Stimulated activated CD8-positive, alpha-beta memory T cell treated with anti-CD3 and anti-CD28 coated beads, Interleukin-2, amount 100 ng/mL, for 1 hour (primary cell): ENCODE measurements at places on chromosomes 12 and 14.

GRCh38 chr12:109124878-109125648, 8.7 kb downstream of the ACACB start:
- DNase-seq = no peak

GRCh38 chr12:17372508-17372907, 717.5 kb downstream of the RERGL start:
- DNase-seq = no peak

DNA sequence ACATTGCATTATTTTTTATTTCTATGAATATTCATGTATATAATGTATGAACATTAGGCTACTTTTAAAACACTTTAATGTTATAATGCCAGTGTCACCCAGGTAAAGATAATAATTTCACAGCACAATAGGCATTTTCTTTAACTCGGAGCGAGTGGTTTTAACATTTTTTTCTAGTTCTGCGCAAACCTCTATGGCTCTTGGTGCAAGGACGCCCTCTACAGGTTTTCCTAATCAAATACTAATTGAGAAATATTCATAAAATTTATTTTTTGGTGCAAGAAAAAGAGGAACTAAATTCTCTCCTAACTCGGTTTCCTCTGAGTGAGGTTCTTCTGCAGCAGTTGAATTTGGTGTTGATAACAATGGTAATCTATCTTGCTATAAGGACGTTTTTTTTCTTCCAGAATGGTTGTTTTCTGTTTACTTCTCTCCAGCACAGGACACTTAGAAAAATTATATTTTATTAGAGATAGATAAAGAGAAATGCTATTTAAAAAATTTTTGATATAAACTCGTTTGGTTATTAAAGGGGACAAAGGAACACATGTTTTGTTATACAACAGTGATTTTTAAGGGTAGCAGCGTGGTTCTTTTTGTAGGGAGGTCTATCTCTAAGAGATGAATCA, 2.4 kb upstream of the WIF1 start:
- no peak for DNase-seq

- no peak for DNase-seq
These were observed 27.3 kb upstream of the ZFP36L1 start for GRCh38 chr14:68820119-68820518.

GRCh38 chr12:104055686-104056388, 5.8 kb upstream of the GLT8D2 start:
- no peak for DNase-seq
